ENCODE measurements at places on chromosomes 6 and 20.

GRCh38 chr6:112286010-112286409 lies 31.6 kb upstream of the LAMA4 start:
- no peak for DNase-seq

DNA sequence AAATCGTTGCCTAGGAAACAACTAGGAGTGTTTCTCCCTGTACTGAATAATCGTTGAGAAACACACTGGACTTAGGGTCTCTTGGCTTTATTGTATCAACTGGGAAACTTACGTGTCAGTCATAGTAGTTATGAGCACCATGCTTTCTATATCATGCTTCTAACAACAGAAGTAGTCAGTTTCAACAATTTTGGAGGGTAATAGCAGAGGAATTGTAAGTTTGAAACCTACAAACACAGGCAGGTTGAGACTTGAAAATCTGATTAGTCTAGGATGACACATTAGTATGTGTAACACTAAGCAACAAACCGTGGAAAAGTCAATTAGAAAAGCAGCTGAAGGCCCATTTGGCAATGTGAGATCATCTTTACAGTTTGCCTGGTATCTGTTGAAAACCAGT lies 43.9 kb upstream of the FABP7 start:
- DNase-seq = no peak

DNA sequence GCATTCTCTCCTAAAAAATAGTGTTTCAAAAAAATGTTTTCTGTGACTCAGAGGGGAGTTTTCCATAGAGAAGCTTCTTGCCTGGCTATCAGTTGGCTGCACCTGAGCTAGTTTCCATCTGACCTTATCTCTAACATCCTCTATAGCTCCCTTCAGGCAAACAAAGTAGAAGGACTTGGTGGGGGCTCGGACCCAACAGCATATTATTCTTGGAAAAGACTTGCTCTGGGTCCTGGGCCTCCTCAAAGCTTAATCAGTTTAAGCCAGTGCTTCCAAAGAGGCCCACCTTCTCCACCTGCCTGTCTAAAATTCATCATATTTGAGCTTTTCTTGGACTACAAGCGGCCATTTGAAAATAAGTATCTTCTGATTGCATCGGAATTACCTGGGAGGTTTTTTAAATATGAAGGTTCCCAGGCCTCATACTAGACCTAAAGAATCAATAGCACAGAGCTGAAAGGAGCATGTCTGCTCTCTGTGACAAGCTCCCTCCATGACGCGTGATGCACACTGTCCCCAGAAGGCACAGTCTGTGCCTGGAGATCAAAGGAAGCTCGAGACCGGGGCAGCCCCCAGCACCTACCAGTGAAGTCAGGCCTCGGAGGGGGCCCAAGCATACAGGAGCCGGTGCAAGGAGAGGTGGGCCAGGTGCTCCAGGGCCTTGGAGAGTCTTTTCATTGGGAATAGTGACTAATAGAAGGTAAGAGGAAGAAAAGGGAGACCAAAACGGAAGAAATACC lies 80.6 kb upstream of the HIVEP1 start:
- no peak for DNase-seq

- DNase-seq = no peak
These were observed 3.0 kb upstream of the HUS1B start for GRCh38 chr6:659716-660581.
